ENCODE measurements at places on chromosomes 6 and 20.

- DNase-seq, result no peak
Measured at GRCh38 chr20:43722153-43722505, 4.7 kb downstream of the GTSF1L start.

GRCh38 chr6:10690651-10691445 is 3.6 kb downstream of the C6orf52 start:
- no peak for DNase-seq

DNA sequence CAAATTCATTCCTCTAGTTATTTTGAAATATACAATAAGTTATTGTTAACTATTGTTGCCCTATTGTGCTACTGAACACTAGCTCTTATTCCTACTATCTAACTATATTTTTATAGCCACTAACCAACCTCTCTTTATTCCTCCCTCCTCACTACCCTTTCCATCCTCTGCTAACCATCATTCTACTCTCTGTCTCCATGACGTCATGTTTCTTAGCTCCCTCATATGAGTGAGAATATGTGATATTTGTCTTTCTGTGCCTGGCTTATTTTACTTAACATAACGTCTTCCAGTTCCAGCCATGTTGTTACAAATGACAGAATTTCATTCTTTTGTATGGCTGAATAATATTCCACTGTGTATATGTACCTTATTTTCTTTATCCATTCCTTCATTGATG is 95.3 kb downstream of the ATXN1 start:
- no peak for DNase-seq

GRCh38 chr6:113640051-113640450 is 217.1 kb upstream of the MARCKS start:
- DNase-seq, result no peak

DNA sequence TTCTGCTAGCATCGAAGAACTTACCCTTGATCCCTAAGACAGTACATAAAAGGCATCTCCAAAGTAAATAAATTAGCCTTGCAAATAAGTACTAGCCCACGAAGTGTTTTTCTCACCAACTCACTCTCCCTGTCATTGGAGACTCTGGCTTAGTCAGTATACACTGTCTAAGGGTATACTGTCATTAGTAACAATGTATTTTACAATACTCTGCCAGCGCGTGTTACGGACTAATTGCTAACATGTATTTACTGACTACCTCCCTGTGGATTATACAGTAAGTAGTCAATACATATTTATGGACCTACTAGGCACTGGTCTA is 72.1 kb downstream of the NFATC2 start:
- no peak for DNase-seq

- DNase-seq, result no peak
Measured at GRCh38 chr6:147734151-147734550, 225.7 kb downstream of the SAMD5 start.

DNA sequence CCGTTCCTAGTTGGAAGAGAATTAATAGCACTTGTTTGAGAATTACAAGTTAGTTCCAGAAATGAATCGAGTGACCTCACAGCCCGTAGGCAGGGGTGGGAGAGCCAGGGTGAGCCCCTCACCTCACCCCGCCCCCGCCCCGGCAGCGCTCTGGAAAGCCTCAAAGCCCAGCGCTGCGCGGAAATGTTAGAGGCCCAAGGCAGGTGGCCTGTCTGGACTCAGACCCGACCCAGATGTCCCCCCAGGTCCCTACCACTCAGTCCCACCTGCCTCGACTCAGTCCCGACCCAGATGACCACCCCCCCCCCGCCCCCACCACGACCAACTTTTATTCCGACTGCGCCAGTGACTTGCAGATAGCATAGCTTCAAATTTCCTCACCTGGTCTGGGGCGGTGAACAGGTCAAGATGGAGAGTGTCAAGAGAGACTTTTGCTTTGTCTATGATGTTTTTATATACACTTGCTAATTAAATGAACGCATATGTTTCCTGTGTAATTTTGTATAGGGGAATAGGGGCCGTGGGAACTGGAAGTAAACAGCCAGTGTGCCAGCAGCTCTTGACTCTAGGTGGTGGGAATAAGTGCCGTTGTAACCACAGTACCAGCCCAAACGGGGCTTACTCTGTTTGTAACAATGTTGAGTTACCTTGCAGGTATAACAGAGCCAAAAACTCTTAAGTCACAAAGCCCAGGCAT is 1.2 kb upstream of the PXDC1 start:
- DNase-seq, result no peak

DNA sequence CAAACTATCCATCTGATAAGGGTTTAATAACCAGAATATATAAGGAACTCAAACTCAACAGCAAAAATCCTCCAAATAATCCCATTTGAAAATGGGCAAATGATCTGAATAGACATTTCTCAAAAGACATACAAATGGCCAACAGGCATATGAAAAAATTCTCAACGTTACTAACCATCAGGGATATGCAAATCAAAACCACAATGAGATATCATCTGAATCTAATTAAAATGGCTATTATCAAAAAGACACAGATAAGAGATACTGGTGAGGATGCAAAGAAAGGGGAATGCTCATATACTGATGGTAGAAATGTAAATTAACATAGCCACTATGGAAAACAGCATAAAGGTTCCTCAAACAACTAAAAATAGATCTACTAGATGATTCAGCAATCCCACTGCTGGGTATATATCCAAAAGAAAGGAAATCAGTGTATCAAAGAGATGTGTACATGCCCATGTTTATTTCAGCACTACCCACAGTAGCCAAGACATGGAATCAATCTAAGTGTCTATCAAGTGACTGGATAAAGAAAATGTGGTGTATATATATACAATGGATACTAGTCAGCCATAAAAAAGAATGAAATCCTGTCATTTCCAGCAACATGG is 6.1 kb upstream of the BRD2 start:
- no peak for DNase-seq

- no peak for DNase-seq
Measured at GRCh38 chr6:129478379-129478778, 231.6 kb downstream of the ARHGAP18 start.

- DNase-seq, result no peak
Measured at GRCh38 chr6:26056583-26057350, 30.5 kb upstream of the HFE start.

- no peak for DNase-seq
Measured at GRCh38 chr20:4283016-4283415, 267.7 kb upstream of the RNF24 start.

- DNase-seq, result no peak
Measured at GRCh38 chr6:115935361-115935760, 125.3 kb downstream of the FRK start.

DNA sequence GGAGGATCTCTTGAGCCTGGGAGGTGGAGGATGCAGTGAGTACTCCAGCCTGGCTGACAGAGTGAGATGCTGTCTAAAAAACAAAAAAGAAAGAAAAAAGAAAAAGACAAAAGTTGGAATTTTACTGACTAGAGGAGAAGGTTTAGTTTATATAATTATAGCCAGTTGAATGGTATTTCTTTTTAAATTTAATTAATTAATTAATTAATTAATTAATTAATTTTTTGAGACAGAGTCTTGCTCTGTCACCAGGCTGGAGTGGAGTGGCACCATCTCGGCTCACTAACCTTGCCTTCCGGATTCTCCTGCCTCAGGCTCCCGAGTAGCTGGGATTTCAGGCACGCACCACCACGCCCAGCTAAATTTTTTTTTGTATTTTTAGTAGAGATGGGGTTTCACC is 8.7 kb downstream of the DNAH8 start:
- DNase-seq, result peak; percentile 45

GRCh38 chr20:33181482-33182093 is 13.6 kb downstream of the BPIFA2 start:
- DNase-seq, result no peak

- peak; percentile 88 for DNase-seq
Measured at GRCh38 chr6:150142097-150142669, 661 bp upstream of the PPP1R14C start.

- no peak for DNase-seq
Measured at GRCh38 chr20:52937591-52938100, 34.5 kb upstream of the TSHZ2 start.

- DNase-seq, result peak; percentile 44
Measured at GRCh38 chr6:164247106-164247505, 832.6 kb downstream of the QKI start.

- DNase-seq, result peak; percentile 86
Measured at GRCh38 chr6:129314575-129314974, 395.4 kb downstream of the ARHGAP18 start.

DNA sequence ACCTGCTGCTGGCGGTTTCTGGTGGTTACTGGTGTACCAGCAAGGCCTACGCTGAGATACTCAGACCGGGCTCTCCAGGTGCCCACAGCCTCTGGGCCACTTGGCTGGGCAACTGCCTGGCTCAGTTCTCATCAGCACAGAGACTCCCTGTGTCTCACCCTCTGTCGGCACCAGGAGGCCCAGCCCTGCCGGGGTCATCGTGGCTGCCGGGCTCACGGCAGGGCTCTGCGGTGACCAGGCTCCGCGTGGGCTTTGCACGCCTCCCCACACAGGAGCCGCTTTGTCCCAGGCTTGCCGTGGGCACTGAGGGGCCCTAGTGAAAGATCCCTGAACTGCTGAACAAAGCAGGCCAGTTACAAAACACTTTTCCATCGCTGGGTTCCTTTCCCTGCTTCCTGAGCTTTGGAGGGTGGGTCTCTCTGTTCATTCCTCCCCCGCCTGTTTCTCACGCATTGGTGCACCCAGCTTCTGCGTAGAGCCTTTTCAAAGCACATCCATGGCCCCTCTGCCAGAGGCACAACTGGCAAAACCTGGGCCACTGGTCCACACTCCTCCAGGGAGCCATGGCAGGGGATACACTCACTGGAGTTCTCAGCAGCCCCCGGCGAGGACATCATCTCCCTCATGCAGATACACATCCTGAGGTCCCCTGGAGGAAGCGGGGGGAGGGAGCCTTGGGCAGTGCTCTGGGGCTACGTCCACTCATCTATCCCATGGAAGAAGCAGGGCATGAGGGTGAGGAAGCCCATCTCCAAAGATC is 117.0 kb downstream of the NFATC2 start:
- no peak for DNase-seq

DNA sequence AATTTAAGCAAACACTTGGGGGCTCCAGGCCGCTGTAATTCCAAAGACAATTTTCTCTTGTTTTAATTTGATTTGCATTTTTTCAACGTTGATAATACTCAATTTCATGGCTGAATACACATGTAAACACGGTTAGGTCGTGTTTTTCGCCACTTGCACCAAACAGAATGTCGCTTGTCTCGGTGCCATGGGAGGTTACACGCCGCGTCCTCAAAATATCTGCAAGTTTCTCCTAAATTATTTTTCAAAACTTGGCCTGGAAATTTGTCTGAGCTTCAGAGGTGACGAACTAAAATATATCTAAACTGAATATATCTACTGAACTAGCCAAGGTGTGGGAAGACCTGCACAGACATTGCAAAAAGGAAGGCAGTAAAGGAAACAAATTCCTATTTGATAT is 15.0 kb downstream of the FOXA2 start:
- DNase-seq, result no peak

DNA sequence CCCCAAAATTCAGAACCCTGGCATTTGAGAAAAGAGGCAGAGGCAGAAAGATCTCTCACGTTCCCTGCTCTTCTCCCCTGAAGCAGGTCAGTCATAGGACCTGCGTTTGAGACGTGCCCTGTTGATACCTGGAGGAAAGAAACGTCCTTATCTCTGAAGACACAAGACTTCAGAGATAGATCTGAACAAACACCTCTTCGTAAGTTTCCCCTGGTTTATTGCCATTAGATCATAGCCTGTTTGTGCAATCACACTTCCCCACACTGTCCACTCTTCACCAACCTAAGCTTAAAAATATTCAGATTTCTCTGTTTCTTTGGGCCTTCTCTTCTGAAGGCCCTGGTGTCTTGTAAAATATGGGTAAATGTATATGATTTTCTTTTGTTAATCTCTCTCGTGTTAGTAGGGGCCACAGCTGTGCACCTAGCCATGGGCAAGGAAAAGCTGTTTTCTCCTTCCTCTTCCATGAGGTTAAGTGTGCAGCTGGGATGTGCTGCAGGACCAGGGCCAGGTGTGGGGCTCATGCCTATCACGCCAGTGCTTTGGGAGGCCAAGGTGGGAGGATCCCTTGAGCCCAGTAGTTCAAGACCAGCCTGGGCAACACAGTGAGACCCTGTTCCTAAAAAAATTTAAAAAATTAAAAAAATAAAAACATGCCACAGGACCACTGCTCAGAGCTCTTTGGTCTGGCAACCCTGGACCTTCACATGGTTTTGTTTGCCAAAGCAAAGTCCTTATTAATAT is 4.7 kb upstream of the SLC22A2 start:
- no peak for DNase-seq

DNA sequence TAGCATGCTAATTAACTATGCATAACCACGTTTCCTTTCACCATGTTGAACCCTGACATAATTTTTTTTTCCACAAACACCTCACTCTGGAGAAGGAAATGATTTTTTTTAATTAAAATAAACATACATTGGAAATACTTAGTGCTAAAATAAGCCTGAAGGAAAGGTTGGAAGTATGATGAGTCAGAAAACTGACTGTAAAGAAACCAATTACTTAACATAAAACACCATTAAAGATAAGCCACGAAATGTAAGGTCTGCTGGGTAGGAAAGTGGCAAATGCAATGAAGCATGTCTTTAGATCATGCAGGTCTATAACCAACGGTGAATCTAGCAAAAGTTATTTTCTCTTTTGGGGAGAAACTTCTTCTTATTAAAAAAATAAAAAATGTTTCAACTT is 47.5 kb downstream of the OPRM1 start:
- DNase-seq, result no peak

DNA sequence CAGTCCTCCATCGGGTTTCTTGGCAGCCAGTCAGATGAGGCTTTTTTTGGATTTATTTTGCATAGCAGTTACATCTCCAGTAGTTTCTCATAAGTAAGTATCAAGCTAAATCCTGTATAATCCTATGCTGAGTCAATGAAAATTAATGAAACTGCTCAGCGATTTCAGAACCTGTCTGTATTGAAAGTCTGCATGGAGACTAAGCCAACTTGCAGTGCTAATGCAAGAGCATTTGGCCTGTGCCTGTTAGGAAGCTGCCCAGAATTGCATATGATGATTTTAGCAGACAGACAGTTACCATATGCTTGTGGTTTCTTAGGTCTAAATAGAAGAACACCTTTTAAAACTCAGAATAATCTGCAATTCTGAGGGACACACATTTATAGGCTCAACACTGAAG is 25.2 kb upstream of the LRRN4 start:
- no peak for DNase-seq

DNA sequence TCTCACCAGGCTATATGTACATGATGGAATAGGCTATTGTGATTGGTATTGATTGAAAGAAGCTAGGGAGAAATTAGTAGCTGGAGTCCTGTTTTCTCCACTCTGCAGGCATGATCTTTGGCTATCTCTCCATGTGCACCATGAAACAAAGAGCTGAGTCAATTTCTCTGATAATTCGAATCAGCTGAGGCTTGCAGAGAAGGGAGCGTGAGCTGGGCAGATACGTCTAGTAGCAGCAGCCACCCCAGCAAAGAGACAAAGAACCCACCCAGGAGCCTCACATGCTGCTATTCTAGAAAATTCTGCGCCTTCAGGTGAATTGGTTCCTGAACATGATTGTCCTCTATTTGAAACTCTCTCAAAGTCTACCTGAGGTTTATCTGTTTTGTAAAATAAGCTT is 6.9 kb upstream of the SGK1 start:
- no peak for DNase-seq
